ENCODE measurements at places on chromosomes 16 and 17. TPM values are rescaled to one million over a fixed set of nuclear protein-coding genes. Genes with fewer than 3 reads are reported as not detected.

Gene TVP23A
- total RNA-seq: 0.47 TPM

Gene STRADA
- 16.0 TPM for total RNA-seq

Gene FAM234A
- total RNA-seq: 143 TPM

Gene MYH11
- total RNA-seq: 8.0 TPM

Gene ARSG
- 3.3 TPM for total RNA-seq

Gene GSG1L
- 1.9 TPM for total RNA-seq

Gene C16orf74
- 1.7 TPM for total RNA-seq

Gene GPR179
- total RNA-seq: not detected

Gene GPR142
- total RNA-seq: 0.15 TPM

Gene LMF1
- total RNA-seq: 6.0 TPM

Gene TBKBP1
- 15.9 TPM for total RNA-seq

Gene ZPBP2
- not detected for total RNA-seq

Gene PNMT
- total RNA-seq: 5.8 TPM

Gene TNFRSF13B
- not detected for total RNA-seq

Gene IRX5
- 0.47 TPM for total RNA-seq

Gene MARVELD3
- total RNA-seq: not detected

Gene SSTR5
- 25.8 TPM for total RNA-seq

Gene HOXB6
- 0.20 TPM for total RNA-seq

Gene PYY
- total RNA-seq: not detected

Gene KCNH4
- total RNA-seq: 0.15 TPM

Gene TBC1D3I
- total RNA-seq: 0.20 TPM

Gene SDR42E2
- not detected for total RNA-seq

Gene RNF40
- 49.3 TPM for total RNA-seq

Gene USH1G
- total RNA-seq: not detected

Gene CHST4
- not detected for total RNA-seq

Gene HOXB13
- not detected for total RNA-seq

Gene ADAMTS18
- not detected for total RNA-seq

Gene ACSM3
- 9.2 TPM for total RNA-seq

Gene TMEM98
- total RNA-seq: 10.7 TPM

Gene ZMYND15
- total RNA-seq: 0.20 TPM
